ENCODE measurements at places on chromosomes 2 and 18.

DNA sequence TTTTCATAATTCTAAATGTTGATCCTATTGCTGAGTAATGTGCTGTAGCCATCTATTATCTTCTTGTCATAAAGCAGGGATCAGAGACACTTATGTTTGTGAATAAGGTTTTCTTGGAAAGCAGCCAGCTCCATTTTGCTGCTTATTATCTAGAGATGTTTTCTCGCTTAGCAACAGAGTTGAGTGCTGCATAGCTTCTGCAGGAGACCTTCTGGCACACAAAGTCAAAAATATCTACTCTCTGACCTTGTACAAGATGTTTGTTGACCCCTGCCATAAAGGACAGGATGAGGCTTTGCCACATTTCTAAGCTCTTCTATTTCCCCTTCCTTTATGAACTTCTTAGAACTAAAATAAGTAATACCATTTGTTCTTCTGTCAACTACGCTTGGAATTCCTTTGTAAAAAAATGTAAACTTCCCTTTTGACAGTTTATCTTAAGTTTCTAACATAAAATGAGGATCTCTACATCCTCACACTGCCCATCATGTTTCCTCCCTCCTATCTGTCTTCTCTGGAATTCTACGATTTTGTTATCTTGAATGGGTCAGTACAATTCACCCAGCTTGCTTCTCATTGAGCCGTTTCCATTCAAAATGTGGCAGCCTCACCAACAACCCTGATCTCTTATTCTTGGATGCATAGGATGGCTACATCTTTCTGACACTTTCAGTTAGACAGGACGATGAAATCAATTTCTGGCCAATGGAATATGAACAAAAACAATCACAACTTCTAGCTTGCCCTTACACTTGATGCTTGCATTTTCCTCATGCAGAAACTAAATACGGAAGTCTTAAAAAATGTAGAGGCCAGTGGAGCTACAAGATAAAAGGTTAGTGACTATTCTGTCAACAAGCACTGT lies 1377.0 kb downstream of the SUCLG1 start:
- no peak for DNase-seq

DNA sequence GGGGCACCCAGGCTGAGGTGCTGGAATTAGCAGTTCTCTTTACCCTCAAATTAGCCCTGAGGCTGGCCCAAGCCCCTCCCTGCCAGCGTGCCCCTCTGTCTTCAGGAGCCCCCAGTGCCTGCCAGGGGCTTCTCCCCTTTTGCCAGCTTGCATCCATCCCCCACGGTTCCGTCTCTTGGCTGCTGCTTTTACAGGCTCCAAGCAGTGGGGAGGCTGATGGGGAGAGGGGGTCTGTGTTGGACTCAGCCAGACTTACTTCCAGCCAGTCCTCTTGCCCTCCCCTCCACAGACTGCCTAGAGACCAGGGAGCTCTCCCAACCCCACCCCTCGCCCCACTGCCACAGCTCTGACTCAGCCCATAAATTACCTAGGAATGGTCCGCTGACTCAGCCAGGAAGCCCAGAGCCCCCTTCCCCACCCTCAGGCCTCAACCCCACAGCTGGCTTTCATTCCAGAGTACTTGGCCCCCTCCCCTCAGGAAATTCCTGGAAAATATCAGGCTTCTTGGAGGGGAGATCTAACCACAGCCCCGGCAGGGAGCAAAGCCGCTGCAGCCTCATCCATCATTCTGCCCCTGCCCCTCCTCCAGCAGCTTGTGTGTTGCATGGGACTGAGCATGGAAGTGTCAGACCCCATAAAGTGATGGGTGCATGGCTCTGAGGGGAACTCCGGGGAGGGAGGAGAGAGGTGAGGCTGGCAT lies 184.6 kb downstream of the ZFP36L2 start:
- DNase-seq = no peak

DNA sequence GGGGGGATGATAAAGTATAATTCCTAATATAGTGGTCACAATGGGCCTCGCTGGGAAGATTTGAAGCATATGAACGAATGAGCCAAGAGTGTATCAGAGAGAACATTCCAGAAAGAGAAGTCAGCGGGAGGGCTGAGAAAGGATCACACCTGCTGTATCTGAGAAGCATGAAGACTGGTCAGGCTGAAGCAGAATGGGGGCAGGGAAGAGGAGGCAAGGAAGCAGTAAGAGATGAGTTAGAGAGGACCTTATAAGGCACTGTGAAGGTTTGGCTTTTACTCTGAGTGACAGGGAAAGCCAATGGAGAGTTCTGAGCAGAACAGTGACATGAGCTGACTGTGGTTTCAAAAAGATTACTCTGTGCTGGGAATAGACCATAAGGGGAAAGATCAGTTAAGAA lies 73.5 kb downstream of the CHN1 start:
- DNase-seq = no peak

DNA sequence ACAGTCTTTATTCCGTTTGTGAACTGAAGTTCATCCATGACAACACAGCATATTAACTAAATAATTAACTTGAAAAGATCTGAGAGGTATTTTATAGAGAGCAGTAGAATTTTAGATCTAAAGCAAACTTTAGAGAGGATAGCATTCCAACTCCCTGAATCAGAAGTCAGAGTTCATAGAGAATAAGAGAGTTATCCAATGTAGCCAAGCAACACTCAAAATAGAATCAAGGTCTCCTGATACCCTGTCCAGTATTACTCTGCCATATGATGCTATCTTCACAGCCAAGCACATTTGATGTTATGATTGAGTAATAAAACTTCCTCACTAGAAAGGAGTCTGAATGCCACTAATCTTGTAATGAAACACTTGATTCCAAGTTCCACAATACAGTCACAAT lies 55.5 kb downstream of the RIT2 start:
- DNase-seq = no peak

DNA sequence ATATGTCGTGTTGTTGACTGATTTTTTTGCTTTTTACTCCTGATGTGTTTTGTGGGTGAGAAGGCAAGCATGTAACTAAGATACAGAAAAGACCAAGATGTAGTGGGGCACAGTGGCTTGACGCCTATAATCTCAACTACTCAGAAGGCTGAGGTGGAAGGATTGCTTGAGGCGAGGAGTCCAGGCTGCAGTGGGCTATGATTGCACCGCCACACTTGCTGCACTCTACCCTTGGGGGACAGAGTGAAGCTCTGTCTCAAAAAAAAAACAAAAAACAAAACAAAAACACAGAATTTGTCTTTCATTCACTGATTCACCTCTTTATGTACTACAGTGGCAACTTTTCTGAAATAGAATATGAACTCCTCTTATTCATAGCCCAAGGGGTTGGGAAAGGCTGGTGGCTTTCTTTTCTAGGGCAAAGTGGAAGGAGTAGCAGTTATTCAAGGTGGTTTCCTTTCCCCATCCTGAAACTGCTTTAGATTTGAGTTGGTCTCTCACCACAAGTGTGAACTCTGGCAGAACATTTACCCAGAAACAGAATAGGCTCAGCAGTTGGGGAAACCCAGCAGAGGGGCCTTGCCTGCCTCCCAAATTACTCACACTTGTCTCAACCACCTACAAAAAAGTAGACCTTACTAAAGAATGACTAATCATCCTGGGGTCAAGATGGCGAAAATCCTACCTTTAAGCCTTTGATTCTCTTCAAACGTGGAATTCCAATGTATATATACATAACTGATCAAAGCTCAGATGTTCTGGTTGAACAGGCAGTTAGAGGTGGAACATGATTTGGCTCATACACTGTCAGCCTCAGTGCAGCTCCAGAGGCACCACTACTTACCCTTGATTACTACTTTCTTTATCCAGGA lies 6.5 kb downstream of the TANK start:
- DNase-seq = no peak

DNA sequence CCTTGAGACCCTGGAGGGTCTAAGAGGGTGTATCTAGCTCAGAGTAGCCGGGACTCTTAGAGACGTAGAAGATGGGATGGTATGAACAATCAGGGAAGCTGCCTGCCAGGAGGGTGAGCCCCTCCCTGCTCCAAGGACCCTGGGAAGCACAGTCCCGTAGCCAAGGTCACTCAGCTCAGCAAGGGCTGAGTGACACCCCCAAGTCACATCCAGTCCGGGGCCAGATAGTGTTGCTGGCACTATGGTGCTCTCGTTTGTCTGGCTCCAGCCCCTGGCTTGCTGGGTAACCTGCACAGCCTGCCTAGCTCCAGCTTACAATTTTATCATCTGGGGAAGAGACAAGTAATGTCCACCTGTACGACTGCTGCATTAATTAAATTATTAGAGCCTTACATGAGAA lies 22.3 kb downstream of the REEP1 start:
- no peak for DNase-seq

- no peak for DNase-seq
Measured at GRCh38 chr18:29501952-29502351, 1325.0 kb upstream of the CDH2 start.

- no peak for DNase-seq
Measured at GRCh38 chr2:219664944-219665343, 37.5 kb downstream of the SLC4A3 start.

- DNase-seq = no peak
Measured at GRCh38 chr2:157867703-157868102, 8.4 kb downstream of the ACVR1 start.

GRCh38 chr2:225008179-225008856 lies 34.0 kb downstream of the DOCK10 start:
- no peak for DNase-seq

GRCh38 chr2:219998714-219999227 lies 371.3 kb downstream of the SLC4A3 start:
- no peak for DNase-seq

All from head of caudate nucleus (tissue), 42 donors.